ENCODE measurements at places on chromosomes 16 and 17. TPM values are rescaled to one million over a fixed set of nuclear protein-coding genes. Genes with fewer than 3 reads are reported as not detected.

The TMEM170A gene
- 25.9 TPM for total RNA-seq

The C17orf100 gene
- 3.3 TPM for total RNA-seq

The EPOP gene
- 5.9 TPM for total RNA-seq

The NDUFB10 gene
- 210 TPM for total RNA-seq

The YBX2 gene
- total RNA-seq: 1.6 TPM

The WDR45B gene
- total RNA-seq: 69.9 TPM

The TBC1D26 gene
- 0.39 TPM for total RNA-seq

The CCL16 gene
- not detected for total RNA-seq

The POLR2C gene
- 96.2 TPM for total RNA-seq

The RAPGEFL1 gene
- 11.9 TPM for total RNA-seq

The FBXW10 gene
- not detected for total RNA-seq

The HOXB1 gene
- total RNA-seq: not detected

The MLYCD gene
- 2.5 TPM for total RNA-seq

The GH1 gene
- not detected for total RNA-seq

The ADAP2 gene
- not detected for total RNA-seq

The SLFN11 gene
- total RNA-seq: 141 TPM

The TAC4 gene
- total RNA-seq: not detected

The SLC38A8 gene
- total RNA-seq: not detected

The TP53TG3C gene
- not detected for total RNA-seq

The POLG2 gene
- total RNA-seq: 25.6 TPM

The AANAT gene
- total RNA-seq: not detected

The TBC1D3H gene
- total RNA-seq: not detected

The NOG gene
- total RNA-seq: 0.15 TPM

The SPN gene
- total RNA-seq: not detected

The PMFBP1 gene
- total RNA-seq: 1.2 TPM

The IL17C gene
- not detected for total RNA-seq

The KCNJ12 gene
- total RNA-seq: 2.1 TPM

The SDR42E2 gene
- total RNA-seq: not detected

The MMP28 gene
- not detected for total RNA-seq

The ZP2 gene
- not detected for total RNA-seq

The CBFA2T3 gene
- 1.7 TPM for total RNA-seq

The VASN gene
- total RNA-seq: 5.4 TPM

The ATP2A1 gene
- 3.0 TPM for total RNA-seq

The CA4 gene
- not detected for total RNA-seq

The OTOA gene
- total RNA-seq: not detected

The AXIN2 gene
- total RNA-seq: 10.7 TPM

The ALOX15B gene
- total RNA-seq: 0.17 TPM

The KCNG4 gene
- total RNA-seq: not detected

The COL1A1 gene
- total RNA-seq: 24.6 TPM

The CORO6 gene
- total RNA-seq: 19.7 TPM

The RASL10B gene
- total RNA-seq: 15.9 TPM

The KRT40 gene
- total RNA-seq: 0.98 TPM

The OTOP3 gene
- not detected for total RNA-seq

The C16orf54 gene
- total RNA-seq: not detected

The OSGIN1 gene
- total RNA-seq: 2.4 TPM

The SCGB1C2 gene
- not detected for total RNA-seq

The TNRC6A gene
- 90.8 TPM for total RNA-seq

The MT2A gene
- 218 TPM for total RNA-seq

The PRDM7 gene
- total RNA-seq: not detected

The CHP2 gene
- 0.99 TPM for total RNA-seq

The TMED6 gene
- total RNA-seq: not detected
